Hippocampal formation (tissue), 2 donors: ENCODE measurements at places on chromosomes 12 and 14.

- DNase-seq, result no peak
Measured at GRCh38 chr12:54680374-54680773, 32.2 kb upstream of the DCD start.

DNA sequence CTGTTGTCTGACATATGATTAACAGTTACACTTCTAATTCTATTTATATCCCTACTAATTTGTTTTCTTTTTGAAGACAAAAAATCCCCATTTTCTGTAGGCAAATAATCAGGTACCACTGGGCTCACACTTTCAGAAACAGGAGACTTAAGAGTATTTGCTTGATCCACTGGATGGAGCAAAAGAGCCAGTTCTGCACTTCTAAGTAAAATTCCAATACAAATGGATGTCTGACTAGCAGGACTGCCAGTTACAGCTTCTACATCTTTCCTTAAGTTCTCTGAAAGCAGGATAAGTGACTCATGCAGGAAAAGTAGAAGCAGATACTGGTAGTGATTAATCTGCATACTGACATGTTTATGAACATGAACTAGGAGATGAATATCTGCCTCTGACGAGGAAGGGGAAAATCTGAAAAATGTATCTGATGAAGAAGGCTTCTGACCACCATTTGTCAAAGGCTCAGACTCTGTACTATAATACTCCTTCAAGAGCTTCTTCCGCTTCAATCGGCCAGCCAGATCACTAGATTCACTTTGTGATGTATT lies 73.8 kb upstream of the ANKS1B start:
- DNase-seq, result no peak

GRCh38 chr12:85823436-85824180 lies 12.6 kb downstream of the RASSF9 start:
- DNase-seq, result no peak

DNA sequence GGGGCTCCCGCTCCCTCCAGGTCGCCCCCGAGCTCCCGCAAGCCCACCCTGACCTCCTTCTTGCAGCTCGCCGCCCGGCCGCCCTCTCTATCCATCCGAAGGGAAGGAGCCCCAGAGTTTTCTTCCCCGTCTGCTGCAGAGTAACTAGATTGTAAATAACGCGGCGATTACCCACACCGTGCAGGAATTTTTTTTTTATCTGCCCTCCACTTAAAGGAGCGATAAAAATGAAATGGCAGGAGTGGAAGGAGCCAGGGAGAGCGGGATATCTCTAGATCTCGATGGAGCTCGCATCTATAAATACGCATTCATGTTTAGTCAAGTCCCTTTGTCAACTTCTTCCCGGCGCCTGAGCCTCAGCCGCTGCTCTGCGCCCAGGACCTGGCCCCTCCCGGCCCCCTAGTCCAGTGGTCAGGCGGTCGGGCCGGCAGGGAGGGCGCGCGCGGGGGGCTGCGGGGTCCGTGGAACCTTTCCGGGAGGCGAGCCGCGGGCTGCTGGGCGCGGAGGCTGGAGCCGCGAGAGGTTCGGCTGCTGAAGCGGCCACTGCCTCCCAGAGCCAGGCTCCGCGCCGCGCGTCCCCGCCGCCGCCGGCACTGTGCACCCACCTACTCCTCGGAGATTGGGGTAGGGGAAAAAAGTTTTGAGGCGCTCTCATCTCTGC lies 386.0 kb downstream of the BCAT1 start:
- no peak for DNase-seq

GRCh38 chr12:128961308-128961902 lies 108.1 kb downstream of the GLT1D1 start:
- DNase-seq, result no peak
